Activated CD4-positive, alpha-beta T cell treated with anti-CD3 and anti-CD28 coated beads for 4 hours (primary cell): ENCODE measurements at places on chromosomes 5 and 9.

- no peak for DNase-seq
Measured at GRCh38 chr5:110053824-110054223, 364.1 kb downstream of the MAN2A1 start.

DNA sequence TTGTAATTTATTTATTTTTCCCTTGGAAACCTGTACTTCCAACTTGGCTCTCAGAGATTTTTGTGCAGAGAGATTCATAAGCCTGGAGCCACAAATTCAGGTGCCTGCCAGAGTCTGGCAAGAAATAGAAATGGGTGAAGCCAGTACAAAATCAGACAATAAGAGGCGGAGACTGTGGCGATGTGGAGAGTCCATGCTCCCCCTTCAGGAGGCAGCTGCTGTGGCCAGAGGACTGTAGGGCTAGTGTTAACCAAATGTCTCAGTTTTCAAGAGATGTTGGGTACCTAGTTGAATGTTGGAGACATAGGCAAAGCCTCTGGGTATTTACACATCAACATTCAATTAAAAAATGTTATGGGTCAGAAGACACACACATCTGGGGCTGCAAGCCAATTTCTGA, 208.6 kb downstream of the PSAT1 start:
- no peak for DNase-seq

- no peak for DNase-seq
Measured at GRCh38 chr5:89034588-89034987, 151.6 kb upstream of the MEF2C start.

DNA sequence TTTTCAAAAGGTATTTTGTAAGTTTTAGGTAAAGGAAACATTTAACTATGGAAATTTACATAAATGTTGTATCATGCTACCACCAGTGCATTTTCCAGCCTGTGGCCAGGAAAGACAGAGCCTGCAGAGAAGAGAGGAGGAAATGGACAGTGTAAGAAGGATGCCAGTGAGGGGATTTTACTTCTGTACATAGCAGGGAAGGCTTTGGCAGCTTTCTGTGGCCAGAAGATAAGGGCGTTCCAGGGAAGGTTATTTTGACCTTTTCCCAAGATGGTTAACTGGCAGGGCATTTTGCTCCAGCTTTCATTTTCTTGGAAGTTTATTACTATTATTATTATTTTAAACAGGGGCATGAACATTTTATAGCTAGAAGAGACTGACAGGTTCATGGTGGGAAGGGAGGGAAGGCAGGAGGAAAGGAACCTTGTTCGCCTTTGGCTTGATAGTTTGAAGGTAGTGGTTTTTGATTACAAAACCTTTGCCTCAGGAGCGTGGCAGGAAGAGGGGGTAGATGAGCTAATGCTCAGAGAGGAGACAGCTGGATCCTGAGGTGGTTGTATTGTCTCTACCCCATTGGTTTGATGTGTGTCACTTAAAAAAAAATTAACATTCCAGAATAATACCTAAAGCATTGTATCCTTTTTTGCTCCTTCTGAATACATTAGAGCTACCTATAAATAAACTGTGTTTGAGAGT, 4.1 kb downstream of the ISOC1 start:
- no peak for DNase-seq

GRCh38 chr9:127283917-127284497, 19.4 kb downstream of the GARNL3 start:
- DNase-seq, result peak; percentile 3

DNA sequence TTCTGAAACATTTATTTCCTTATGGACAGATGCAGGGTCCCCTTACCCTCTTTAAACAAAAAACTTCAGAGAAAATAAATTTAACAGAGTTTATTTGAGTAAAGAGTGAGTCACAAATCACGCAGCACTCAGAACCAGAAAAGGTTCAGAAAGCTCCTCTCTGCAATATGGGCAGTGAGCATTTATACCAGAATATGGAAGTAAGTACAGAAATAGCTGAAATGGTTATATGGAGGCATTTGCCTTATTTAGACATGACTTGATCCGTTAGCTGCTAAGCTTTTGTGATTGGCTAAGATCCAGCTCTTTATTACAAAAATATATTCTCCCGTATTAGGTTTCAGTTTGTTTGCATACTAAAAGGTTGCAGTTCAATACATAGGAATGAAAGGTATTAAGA, 1554.1 kb downstream of the EFNA5 start:
- no peak for DNase-seq

GRCh38 chr5:128750155-128750554, 212.1 kb upstream of the FBN2 start:
- no peak for DNase-seq

GRCh38 chr9:108476574-108476973, 379.2 kb downstream of the ACTL7B start:
- no peak for DNase-seq

GRCh38 chr9:128554155-128554862, 1.9 kb downstream of the SPTAN1 start:
- peak; percentile 19 for DNase-seq

DNA sequence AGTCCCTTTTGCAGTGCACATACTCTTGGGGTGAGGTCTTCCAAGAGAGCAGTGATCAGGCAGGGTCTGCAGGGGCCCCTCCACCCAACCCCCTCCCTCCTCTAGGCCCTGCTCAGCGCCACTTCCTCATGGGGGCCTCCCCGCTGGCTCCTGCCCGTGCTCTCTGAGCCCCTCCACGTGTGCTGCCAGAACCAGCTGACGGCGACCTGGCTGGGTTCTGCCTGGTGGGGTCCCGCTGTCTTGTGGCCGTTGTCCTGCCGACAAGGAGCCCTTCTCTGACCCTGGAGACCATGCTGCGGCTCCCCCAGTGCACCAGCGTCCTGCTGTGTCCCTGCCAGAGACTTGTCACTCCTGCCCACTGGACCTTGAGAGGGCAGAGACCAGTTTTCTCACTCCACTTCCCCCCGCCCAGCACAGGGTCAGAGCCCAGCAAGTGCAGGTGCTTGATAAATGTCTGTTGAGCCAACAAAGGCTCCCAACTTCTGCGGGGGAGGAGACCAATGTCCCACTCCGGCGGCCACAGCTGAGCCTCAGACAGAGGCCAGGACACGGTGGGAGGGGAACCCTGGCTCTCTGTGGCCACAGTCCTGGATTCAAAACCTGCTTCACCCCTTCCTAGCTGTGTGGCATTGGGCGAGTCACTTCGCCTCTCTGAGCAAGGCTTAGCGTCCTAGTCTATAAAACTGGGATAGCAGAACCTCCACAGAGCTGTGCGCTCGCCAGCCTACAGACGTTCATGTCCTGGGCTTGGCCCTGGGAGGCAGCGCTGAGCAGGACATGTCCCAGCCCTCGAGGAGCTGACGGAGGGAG, 24.8 kb downstream of the SARDH start:
- DNase-seq, result no peak

DNA sequence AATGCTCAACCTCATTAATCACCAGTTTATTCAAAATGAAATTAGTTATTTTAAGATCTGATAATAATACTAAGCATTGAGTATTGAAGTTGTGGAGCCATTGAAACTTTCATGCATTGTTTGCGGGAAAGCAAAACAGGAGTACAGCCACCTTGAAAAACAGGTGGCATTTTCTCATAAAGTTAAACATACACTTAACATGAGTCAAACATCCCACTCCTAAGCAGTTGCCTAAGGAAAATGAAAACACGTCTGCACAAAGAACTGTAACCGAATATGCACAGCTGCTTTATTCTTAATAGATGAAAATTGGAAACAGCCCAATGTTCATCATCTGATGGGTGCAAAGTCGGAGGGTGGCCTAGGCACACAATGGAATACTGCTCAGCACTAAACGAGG, 177.3 kb downstream of the IRX2 start:
- no peak for DNase-seq

- no peak for DNase-seq
Measured at GRCh38 chr5:9644630-9645029, 14.5 kb upstream of the TAS2R1 start.

DNA sequence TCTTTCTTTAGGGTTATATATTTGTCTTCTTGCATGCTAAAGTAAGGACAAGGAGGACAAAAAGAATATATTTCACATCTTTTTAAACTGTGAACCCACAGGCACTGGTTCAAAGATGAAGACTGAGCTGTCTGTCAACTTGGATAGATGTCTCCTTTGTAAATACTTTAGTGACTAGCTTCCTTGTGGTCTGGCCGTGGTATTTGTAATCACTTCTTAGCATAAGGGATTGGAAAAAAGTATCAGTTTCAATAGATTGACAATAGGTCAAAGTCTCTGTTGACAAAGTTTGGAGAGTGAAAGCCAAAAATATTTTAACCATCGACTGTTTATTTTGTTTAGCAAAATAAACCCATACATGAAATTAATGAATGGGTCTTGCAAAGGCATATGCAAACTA, 91.4 kb downstream of the TMEM167A start:
- DNase-seq, result no peak

GRCh38 chr5:77852068-77852513, 76.0 kb upstream of the TBCA start:
- no peak for DNase-seq

DNA sequence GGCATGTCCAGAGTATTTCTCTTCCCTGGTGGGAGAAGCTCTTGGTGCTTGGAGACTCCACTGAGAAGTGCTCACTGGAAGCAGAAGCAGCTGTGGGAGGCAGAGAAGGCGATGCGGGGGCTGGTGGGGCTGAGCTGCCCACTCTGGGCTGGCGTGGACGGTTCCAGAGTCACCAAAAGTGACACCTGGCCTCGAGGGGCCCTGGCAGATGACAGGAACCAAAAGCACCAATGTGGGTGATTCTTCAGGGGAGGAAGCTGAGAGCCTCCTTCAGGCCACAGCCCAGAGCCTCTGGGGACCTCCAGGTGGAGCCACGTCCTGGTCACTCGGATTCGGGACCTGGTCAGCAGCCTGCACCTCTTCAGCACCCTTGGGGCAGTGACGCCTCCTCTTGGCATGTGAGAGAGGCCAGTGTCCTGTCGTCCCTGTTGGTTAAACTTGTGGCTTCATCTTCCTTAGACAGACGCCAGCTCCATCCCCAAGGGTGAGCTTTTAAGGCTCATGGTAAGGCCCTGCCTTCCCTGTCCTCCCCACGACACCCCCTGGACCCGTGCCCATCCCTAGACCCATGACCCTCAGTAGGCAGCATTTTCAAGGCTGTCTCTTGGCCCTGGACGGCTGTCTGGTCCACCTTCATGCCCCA, 78.7 kb upstream of the IRX4 start:
- no peak for DNase-seq

DNA sequence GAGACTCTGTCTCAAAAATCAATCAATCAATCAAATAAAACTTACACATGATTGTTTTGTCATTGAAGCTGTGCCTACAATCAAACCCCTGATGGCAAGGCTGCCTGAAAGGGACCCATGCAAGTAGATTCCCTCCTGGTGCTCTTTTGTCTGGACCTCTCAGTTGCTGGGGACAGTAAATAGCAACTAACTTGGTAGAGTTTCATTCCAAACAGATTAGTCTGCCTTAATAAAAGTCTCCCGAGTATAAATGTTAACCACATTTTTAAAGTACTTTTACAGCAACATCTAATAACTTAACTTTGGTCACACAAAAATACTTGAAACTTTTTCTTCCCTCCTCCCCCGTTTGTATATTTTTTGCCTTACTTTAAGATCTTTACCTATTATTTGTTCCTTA, 105.5 kb downstream of the FEM1C start:
- no peak for DNase-seq

GRCh38 chr5:73352649-73353230, 95.8 kb downstream of the FOXD1 start:
- DNase-seq, result no peak

- DNase-seq, result no peak
Measured at GRCh38 chr9:103702572-103702971, 391.5 kb upstream of the SMC2 start.

DNA sequence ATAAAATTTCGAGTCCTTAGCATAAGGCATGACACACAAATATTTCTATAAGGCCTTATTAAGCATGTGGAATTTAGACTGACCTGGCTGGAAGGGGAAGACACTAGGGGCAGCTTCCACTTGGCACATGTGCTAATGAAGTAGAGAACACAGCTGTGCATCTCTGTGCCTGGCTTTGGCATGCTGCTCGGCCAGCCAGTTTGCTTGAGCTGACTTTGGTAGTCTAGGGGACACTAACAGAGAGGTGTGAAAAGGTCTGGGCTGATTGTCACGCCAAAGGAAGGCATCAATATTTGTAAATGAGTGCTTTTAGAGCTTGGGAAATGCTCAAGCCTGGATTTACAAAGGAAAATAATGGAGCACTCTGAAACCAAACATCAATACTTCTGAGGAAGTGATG, 723.7 kb downstream of the PRELID2 start:
- no peak for DNase-seq

DNA sequence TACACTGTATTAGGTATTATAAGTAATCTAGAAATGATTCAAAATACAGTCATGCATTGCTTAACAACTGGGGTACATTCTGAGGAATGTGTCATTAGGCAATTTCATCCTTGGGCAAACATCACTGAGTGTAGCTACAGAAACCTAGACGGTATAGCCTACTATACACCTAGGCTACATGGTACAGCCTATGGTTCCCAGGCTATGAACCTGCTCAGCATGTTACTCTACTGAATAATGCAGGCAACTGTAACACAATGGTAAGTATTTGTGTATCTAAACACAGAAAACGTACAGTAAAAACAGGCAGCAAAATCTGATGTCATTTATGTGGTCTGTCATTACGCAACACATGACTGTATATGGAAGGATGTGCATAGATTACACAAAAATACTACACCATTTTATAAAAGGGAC, 96.8 kb downstream of the RAPGEF6 start:
- DNase-seq, result no peak

DNA sequence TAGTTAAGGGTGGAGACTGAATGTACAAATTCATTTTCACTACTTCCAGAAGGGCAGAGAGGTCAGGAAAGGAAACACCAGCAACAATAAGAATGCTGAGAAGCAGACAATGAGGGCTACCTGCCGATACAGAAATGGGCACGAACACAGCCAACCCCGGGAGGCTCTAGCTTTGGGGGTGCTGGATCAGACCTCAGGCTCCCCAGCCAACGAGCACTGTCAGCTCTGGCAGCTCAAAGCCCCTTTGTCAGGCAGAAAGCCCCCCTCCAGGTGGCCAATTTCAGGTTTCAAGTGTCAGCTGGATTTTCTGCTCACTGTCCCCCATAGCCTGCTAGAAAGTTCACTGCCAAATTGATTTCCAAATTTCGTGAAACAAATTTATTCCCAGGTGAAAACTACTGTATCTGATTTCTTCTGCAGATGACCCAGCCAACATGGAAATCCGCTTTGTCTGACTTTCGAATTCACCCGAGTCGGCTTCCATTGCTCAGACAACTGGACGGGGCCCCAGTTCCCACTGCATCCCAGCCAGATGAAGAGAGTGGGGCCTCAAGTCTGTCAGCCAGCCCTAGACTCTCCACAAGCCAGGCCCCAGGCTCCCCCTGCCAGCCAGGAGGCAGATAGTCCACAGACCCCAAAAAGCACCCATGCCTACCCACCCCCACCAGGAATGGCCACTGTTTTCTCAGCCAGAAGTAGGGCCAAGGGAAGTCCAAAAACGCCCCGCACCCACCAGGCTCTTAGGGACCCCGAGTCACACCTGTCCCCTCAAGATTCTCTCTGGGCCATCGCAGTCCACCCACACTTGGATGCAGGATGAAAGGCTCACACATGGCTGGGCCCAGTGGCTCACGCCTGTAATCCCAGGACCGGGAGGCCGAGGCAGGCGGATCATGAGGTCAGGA, 96.5 kb upstream of the PHYKPL start:
- no peak for DNase-seq

- DNase-seq, result no peak
Measured at GRCh38 chr5:2751592-2752021, at the start of gene IRX2. IRX2 (minus strand) TSS chr5:2751677; CDS start chr5:2751413, 264 bp downstream.

- DNase-seq, result no peak
Measured at GRCh38 chr5:107900721-107901120, 230.0 kb upstream of the EFNA5 start.
